ENCODE measurements at places on chromosomes 6 and 20. TPM values are rescaled to one million over a fixed set of nuclear protein-coding genes. Genes with fewer than 3 reads are reported as not detected.

GRCh38 chr20:4325548-4326187 is 310.3 kb upstream of the RNF24 start:
- DNase-seq: no peak

DNA sequence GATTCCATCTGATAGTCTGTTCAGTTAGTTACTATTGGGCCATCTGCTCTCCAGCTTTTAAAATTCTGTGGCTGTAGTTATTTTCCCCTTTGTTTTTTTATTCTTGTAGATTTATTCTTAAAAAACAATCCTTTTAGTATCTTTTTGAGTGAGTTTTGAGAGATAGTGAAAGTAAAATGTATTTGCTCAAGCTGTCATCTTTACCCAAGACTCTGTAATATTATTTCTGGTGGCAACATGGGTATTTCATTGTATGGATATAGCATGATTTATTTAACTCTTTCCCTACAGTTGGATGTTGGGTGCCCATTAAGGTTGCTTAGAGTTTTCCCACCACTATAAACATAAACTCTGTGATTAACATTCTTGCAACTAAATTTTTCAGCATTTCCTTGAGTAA is 24.6 kb downstream of the STK4 start:
- DNase-seq: no peak

GRCh38 chr20:56860413-56860812 is 231.3 kb downstream of the TFAP2C start:
- DNase-seq: no peak

GRCh38 chr20:61447952-61448351 is 195.9 kb downstream of the CDH4 start:
- no peak for DNase-seq

DNA sequence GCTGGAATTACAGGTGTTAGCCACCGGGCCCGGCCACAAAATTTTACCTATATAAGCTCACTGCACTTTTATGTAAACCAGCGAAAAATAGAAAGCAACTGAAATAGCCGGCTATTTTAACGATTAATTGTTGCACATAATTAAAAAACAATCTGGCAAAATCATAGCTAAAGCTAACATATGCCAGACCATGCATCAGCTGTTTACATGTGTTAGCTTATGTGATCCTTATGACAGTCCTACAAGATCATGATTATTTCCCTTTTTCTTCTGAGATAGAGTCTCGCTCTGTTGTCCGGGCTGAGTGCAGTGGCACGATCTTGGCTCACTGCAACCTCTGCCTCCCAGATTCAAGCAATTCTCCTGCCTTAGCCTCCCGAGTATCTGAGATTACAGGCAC is 157.0 kb downstream of the ZFP64 start:
- no peak for DNase-seq

- no peak for DNase-seq
Observed at GRCh38 chr6:75209184-75209723, 3.4 kb upstream of the COL12A1 start.

DNA sequence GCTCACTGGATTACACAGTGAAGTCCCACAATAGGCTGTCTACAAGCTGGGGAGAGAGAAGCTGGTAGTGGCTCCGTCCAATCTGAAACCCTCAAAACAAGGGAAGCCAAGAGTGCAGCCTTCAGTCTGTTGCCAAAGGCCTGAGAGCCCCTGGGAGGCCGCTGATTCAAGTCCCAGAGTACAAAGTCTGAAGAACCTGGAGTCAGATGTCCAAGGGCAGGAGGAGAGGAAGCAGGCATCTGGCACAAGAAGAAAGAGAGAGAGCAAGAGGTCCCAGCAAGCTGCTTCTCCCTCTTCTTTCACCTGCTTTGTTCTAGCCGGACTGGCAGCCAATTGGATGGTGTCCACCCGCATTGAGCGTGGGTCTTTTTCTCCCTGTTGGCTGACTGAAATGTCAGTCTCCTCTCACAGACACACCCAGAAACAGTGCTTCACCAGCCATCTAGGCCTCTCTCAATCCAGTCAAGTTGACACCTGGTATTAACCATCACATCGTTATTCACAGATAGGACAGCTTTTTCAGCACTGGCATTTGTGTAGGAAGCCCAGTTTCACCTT is 51.2 kb downstream of the CRYBG1 start:
- no peak for DNase-seq

DNA sequence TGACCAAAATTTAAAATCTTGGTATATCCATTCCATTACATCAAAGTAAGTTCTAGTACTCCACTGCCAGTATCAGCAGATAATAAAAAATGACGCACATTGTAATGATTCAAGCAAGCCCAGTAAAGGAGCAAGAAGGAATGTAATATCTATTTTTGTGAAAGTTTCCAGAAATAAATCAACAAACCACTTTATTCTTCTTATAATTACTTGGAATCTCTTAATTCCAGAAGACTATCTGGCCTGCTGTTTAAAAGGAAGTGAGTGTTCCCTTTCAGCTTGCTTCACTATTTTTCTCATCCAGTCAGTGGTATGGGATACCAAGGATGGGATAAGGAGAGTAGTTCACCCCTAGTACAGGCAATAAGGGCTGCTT is 42.2 kb upstream of the DSE start:
- DNase-seq: no peak

DNA sequence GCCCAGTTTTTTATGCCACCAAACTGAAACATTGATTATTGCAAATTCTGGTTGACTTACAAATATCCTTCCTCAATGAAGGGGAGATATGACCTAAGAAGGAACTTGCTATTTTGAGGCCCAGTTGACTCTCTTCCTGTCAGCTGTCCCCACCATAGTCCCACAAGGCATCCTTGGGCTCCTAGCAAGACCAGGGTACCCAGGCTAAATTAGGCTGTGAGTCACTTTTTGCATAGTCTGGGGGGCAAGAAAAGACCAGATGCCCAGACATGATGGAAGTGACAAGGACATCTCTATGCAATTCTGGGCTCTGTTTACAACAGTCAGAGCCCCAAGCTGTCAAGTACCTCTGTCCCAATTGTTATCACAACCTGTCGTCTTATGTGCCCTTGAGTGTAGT is 31.8 kb upstream of the MAFB start:
- no peak for DNase-seq

DNA sequence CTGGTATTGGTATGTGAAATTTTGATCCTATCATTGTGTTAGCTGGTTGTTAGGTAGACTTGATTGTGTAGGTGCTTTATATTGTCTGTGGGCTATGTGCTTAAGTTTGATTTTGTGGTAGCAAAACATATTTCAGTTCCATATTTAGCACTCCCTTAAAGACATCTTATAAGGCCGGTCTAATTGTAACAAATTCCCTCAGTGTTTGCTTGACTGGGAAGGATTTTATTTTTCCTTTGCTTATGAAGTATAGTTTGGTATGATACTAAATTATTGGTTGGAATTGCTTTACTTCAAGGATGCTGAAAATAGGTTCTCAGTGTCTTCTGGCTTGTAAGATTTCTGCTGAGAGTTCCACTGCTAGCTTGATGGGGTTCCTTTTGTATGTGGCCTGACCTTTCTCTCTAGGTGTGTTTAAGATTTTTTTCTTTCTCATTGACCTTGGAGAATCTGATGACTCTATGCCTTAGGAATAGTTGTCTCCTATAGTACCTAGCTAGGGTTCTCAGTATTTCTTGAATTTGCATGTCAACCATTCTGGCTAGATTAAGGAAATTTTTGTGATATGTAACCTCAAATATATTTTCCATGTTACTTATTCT is 20.1 kb downstream of the CENPW start:
- no peak for DNase-seq

DNA sequence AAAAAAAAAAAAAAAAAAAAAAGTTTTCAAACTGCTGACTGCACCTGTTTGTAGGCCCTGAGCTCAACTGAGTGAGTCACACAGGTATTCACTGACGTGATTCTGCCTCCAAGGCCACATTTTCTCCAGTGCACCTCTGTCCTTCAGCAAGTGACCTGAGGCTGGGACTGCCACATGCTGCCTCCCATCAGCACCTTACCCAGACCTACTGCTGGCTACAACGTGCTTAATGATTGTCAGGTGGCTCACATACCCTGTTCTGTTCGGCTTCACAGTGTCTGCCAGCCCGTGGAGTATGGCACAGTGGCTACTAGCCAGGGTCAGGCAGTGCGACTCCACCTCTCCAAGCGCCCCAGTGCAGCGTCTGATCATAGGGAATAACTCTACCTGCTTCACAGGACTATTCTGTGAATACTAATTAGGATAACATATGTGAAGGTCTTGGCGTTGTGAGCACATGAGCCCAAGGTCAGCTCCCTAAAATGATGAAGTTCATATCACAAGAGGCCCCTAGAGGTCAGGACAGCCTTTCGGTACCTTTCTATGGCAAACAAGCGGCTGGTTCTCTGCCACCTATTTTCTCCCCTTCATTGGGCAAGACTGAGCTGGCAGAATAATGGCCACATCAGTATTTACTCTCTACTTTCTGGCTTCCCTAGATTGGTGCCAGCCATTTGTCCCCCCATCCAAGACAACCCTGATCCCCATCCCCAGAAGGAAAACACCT is 28.1 kb downstream of the RIPOR3 start:
- no peak for DNase-seq

DNA sequence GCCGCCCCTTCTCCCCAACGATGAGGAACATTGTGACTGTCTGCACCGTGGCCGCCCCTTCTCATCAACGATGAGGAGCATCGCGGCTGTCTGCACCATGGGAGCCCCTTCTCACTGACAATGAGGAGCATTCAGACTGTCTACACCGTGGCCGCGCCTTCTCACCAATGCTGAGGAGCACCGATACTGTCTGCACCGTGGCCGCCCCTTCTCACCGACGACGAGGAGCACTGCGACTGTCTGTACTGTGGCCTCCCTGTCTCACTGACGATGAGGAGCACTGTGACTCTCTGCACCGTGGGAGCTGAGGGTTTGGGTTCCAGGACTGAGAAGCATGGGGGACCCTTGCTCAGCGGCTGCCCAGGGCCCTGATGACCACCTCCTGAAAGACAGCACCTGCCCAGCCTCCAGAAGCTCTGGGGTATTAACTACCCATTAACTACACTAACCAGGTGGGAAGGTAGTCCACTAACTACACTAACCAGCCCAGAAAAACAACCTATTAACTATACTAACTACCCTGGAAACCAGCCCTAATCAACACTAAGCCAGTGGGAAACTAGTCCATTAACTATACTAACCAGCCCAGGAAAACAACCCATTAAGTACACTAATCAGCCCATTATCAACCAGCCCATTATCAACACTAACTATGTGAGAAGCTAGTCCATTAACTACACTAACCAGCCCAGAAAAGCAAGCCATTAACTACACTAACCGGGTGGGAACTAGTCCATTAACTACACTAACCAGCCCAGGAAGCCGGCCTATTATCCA is 116.9 kb downstream of the TAF4 start:
- DNase-seq: no peak

- DNase-seq: no peak
Observed at GRCh38 chr6:4851035-4851434, 74.8 kb downstream of the CDYL start.

GRCh38 chr20:10225439-10226060 is 6.9 kb downstream of the SNAP25 start:
- DNase-seq: no peak

GRCh38 chr6:1059596-1059995 is 252.3 kb upstream of the FOXQ1 start:
- DNase-seq: no peak

DNA sequence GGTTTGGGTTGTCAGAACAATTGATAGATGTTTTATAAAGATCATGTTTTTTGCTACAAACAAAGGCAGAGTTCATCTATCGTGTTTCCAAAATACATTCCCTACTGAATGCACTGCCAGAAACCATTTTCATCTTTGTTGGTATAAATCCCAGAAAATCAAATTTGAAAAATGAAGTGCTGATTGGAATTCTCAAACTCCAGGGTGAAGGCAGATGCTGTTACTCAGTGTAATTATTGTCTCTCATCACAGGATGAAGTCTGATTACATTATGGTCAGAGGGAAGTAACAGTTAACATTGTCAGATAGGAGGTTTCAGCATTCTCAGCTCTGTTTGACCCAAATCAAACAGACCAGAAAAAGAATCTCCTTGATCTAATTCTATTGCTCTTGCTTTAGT is 198.4 kb upstream of the KCNK16 start:
- no peak for DNase-seq

Gene VWA7
- total RNA-seq: 0.76 TPM

Gene HSPA12B
- 1.5 TPM for total RNA-seq

Gene DEFB124
- not detected for total RNA-seq

Gene MMP24
- total RNA-seq: 0.05 TPM

Gene DPPA5
- 0.09 TPM for total RNA-seq

Gene OR12D1
- not detected for total RNA-seq

Gene LSM14B
- 29.9 TPM for total RNA-seq

Gene CASS4
- 2.8 TPM for total RNA-seq

Gene IRAK1BP1
- total RNA-seq: 6.2 TPM

Gene PNPLA1
- 0.09 TPM for total RNA-seq
